NCI-H82 (cell line): ENCODE measurements at places on chromosomes 1 and 21.
A peak's percentile ranks its signal among the peaks of the same experiment; 100 is the strongest.

DNA sequence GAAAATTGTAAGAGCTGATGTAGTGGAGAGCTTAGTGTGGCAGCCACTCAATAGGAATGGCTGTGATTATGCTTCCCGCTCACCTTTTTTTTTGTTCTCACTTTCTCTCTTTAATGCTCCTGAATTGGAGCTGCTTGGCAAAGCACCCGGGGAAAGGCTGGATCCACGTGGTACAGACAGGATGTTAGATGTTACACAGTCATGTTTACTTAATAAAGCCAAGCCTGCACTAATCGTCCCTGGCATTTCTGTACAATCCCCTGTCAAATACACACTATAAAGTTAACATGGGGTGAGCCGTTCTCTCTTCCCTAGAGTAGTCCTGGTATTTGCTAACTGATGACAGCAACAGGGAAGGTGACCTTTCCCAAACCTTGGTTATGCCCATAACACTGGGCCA is 187.8 kb downstream of the ZSCAN20 start:
- no peak for DNase-seq

DNA sequence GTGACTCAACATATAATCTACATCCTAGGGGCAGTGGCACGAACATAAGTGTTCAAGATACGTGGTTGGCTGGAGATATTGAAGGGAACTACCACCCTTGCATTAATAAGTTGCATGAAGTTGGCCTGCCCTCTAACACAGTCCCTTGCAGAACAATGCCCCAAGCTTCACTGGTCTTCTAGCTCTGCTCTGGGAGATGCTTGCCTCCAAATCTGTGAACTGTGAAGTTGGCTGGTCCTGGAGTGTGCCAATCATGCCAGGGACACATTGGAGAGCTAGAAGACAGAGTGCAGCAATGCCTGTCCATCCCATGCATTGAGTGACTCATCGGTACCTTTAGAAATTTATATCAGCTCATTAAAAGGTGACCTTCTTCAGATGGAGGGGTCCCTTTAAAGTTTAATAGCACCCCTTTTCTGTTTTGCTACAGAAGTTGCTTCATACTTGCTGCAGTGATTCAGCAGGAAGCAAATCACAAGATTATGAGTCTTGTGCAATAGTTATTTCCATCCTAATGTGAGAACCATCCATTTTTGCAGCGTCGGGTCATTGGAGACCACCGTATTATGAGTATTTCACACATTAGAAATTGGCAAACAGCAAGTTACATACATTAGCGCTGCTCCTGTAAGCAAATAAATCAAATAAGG is 55.2 kb upstream of the KAZN start:
- DNase-seq: no peak

DNA sequence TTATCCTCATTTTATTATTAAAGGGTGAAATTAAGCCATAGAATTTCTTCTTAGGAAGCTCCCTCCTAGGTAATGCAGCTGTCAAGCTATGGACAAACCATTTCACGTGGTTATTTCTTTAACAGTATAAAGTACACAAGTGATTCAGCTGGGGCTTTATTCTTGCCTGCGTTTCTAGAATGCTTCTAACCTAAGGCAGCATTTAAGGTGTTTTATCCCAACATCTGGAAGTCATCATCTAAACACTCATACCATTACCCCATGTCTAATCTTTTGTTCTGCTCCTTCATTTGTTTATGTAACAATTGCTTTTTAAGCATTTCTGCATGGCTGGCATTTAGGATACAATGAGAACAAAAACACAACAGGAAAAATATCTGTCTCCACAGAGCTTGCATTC is 829.2 kb upstream of the ADAMTS5 start:
- DNase-seq: no peak

DNA sequence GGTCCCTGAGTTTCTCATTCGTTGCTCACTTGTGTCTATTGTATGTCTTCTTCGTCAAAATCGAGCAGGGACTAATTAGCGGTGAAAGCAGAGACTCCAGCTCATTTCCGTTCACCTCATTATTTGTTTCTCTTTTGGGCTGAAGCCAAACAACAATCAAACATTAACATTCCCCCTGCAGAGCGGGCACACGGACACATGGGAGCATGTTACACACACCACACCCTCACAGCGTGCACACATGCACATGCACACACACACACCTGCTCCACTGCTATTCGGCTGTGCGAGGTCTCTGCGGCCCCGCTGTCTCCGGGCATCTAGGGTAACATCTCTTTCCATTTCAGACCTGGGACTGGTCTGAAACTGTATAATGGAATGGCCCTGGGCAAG is 58.5 kb upstream of the LRRC8D start:
- no peak for DNase-seq

GRCh38 chr1:117336088-117336817 is 31.0 kb upstream of the MAN1A2 start:
- peak; percentile 64 for DNase-seq

GRCh38 chr1:21468599-21468998 is 28.7 kb downstream of the NBPF3 start:
- peak; percentile 12 for DNase-seq

GRCh38 chr1:56304975-56305374 is 274.4 kb downstream of the PLPP3 start:
- no peak for DNase-seq

- DNase-seq: no peak
Observed at GRCh38 chr1:10046356-10047085, 13.8 kb downstream of the UBE4B start.

- no peak for DNase-seq
Observed at GRCh38 chr21:38439957-38440356, 58.3 kb downstream of the ERG start.

DNA sequence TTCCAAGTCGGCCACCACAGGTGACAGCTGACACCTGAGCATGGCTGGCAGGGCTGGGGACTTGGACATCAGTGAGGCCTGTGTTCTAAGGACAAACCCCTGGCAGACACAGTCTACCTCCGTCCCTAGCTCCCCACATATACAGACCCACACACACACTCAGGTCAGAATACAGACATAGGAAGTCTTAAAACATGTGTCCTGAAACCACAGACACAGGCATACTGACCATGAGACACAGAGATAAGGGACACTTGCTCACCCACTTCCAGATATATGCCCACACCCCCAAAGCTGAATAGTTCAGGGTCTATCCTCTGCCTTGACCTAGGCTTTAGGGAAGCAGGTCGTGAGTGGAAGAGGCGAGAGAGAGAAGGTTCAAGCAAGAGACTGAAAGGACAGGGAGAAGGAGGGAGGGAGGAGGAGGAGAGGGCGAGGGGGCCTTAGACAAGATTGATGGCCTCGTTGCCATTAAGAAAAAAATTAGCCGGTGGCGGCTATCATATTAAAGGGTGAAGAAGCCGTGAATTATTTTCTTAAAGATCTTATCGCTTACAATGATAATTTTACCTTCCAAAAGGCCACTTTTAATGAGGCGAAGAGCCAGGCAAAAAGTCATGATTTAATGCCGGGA is 49.9 kb downstream of the TMEM53 start:
- no peak for DNase-seq

GRCh38 chr1:20070357-20070756 is 363 bp downstream of the PLA2G5 start:
- no peak for DNase-seq

GRCh38 chr1:218617986-218618385 is 272.9 kb downstream of the TGFB2 start:
- no peak for DNase-seq

GRCh38 chr1:39205781-39206464 is 1.4 kb downstream of the MACF1 start:
- DNase-seq: no peak

DNA sequence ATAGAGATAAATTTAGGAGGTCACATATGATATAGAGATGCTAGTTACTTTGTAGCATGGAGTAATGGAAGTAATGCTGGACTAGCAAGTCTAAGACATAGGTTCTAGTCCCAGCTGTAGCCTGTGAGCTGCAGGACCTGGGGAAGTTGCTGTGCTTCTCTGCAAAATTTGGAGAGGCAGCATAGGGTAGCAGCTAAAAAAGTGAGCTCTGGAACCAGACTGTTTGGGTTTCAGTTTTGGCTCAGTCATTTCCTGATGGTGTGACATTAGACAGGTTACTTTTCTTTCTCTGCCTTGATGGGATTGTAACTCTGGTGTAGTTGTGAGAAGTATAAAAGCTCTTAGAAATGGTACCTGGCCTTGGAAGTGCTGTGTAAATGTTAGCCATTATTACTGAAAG is 3.3 kb downstream of the METTL13 start:
- no peak for DNase-seq

DNA sequence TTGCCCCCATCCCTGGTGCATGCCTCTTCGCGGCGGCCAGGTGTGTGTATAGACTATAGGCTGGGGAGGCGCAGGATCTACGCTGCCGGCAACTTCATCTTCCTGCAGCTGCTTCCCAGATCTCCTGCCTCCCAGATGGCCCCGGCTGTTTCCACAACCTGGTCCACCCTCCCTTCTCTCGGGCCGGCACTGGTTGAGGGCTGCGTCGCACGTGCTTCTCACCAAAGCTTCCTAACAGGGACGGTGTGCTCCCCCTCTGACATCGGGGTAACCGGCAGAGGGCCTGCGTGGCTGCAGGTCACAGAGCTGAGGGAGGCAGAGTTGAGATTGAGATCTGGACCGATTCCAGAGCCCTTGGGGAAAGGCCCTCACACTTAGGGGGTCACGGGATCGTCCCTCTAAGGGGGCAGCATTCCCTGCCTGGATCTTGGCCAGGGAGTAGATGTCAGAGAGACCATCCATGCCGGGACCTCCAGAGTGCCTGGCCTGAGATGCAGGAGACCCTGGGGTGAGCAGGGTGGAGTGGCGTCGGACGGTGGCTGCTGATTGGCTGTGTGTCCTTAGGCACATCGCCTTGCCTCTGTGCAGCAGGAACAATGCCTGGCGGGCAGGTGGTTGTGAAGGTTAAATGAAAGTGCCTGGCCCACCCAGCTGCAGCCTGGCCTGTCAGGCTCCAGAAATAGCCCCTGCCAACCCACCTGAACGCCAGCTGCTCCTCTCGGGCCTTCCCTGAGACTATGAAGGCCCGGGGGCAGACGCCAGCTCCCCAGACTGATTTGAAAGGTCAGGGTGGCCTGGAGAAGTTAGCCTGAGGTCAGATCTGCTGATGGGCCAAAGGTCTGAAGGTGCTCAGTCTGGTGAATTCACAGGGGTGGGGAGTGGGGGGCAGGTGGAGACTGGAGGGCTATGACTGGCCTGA is 6.1 kb upstream of the MASP2 start:
- peak; percentile 91 for DNase-seq

GRCh38 chr1:82979593-82980236 is 1019.2 kb downstream of the TTLL7 start:
- no peak for DNase-seq

DNA sequence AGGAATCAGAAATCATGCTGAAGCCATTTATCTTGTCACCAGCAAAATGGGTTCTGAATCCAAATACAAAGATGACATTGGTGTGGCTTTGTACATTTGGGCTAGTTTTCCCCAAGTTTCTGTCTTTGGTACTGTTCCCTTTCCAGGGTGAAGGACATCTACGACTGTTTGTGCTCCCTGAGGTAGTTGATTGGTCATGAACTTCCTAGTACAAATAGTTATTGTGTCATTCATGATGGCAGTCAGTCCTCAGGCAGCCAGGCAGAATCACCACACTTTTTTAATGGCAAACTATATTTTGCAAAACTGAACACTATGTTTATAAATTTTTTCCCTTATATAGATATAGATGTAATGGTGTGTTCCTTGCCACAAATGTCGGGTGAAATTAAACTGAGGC is 46.0 kb downstream of the CEP350 start:
- no peak for DNase-seq

GRCh38 chr1:201262963-201263608 is 20.2 kb upstream of the PKP1 start:
- DNase-seq: no peak

GRCh38 chr1:186783193-186783592 is 45.6 kb upstream of the PLA2G4A start:
- DNase-seq: no peak

DNA sequence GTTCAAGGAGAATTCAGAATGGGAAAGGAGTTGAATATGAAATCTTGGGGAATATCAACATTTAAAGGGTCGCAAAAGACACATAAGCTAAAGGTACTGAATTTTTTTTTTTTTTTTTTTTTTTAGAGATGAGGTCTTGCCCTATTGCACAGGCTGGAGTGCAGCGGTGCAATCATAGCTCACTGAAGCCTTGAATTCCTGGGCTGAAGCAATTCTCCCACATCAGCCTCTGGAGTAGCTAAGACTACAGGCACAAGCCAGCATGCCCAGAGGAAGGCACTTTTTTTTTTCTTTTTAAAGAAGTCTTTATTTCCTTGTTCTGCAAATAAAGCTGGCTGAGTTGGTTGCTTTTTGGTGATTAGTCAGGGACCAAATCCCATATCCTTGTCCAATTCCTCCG is 44.1 kb upstream of the RAB3GAP2 start:
- DNase-seq: no peak

DNA sequence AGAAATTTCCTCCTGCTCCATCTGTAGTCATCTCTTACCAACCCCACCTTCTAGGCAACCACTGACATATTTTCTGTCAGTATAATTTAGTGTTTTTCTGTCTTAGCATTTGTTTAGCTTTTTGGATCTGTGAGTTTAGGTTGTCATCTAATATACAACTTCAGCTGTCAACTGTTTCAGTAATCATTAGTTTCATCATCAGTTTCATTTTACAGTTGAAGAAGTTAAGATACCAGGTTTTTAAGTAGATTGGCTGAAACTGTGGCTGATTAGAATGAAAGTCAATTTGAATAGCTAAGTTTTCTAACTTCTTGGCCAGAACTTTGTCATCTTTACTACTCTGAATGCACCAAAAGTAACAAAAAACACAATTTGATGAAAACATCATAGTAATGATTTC is 1957.3 kb downstream of the NCAM2 start:
- no peak for DNase-seq

- no peak for DNase-seq
Observed at GRCh38 chr21:35329940-35330660, 281.0 kb upstream of the RUNX1 start.

GRCh38 chr1:54095546-54096226 is 42.3 kb downstream of the TCEANC2 start:
- DNase-seq: no peak

GRCh38 chr1:164718821-164719220 is 159.8 kb downstream of the PBX1 start:
- no peak for DNase-seq

DNA sequence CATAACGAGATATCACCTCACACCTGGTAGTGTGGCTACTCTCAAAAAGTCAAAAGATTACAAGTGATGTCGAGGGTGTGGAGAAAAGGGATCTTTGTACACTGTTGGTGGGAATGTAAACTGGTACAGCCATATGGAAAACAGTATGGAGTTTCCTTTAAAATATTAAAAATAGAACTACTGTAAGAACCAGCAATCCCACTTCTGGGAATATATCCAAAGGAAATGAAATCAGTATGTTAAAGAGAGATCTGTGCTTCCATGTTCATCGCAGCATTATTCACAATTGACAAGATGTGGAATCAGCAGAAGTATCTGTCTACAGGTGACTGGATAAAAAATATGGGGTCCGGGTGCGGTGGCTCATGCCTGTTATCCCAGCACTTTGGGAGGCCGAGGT is 7.6 kb upstream of the PIK3C2B start:
- DNase-seq: no peak
